GM20000 (cell line): ENCODE measurements at places on chromosomes 4 and X.

DNA sequence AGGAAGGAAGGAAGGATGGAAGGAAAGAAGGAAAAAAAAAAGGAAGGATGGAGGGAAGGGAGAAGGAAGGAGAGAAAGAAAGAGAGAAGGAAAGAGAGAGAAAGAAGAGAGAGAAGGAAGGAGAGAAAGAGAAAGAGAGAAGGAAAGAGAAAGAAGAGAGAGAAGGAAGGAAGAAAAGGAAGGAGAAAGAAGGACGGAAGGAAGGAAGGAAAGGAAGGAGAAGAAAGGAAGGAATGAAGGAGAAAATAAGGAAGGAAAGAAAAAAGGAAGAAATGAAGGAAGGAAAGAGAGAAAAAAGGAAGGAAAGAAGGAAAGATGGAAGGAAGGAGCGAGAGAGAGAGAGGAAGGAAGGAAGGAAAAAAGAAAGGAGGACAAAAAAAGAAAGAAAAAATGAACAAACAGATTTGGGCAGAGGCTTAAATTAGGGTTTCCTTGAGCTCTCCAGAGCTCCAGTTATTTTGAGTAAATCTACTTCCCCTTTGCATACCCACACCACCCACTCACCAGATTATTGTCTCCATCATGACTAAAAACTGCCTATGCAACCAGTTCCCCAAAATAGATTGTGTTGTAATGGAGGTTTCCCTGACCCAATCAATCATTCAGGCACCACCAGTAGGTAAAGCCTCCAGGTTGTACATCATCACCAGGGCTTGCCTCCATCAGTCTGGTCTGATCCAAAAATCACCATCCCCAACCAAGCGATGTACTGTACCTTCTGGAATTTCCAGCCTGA lies 1722.9 kb upstream of the PCDH10 start:
- peak; percentile 15 for DNase-seq

DNA sequence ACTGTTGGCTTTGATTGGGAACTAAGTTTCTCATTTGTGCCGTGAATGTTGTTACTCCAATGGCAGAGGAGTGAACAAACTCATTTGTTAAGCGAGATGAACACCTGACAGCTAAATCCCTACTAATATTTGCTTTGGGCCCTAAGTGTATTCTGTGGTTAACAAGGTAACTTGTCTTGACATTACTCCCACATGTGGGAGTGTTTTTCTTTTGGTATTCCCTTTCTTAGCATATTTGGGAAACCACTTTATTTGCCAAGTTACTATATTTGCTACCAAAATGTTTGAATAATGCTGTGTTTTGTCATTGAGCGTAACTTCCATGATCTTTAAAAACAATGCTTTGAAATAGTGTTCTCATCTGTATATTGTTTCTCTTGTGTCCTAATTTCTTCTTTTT lies 82.5 kb downstream of the ARHGAP10 start:
- DNase-seq: no peak

DNA sequence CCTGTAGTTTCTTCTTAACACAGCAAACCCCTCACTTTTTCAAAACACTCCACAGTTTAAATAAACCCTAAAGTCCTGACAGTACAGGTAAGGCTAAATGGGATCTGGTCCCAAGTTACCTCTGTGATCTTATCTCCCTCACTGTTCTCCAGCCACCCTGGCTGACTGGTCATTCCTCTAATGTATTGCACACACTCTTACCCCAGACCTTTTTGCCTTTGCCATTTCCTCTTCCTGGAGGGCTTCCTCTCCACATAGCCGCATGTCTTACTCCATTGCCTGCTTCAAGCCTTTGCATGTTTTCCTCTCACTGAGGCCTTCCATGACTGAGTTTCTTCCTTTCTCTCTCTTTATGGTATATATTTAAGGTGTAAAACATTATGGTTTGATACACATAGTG lies 19.5 kb upstream of the ANXA3 start:
- DNase-seq: no peak

GRCh38 chr4:89799071-89799470 lies 37.9 kb downstream of the SNCA start:
- no peak for DNase-seq

- no peak for DNase-seq
These were observed 45.0 kb downstream of the PIR start for GRCh38 chrX:15448010-15448639.

DNA sequence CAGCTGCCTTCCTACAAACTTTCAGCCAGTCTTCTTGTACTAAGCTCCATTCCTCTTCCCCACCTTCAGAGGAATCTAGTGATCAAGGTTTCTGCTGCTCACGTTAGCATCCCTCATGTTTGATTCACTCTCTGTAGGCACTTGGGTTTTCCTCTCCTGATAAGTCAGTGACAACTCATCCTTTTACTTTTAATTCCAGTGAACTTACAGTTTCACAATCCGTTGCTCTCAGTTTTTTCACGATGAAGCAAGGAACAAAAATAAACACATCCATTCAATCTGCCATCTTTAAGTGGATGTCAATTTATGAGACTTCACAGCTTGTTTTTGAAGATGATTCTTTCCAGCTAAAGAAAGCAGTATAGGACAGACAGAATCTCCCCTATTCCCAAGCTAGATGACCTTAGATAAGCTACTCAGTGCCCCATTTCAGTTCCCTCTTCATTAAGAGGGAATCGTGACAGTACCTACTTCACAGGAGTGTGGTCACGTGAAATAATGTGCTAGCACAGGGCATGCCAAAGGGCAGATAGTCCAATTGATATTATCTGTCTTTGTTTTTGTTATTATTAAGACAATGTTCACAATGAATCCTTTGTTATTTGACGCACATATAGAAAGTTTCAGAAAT lies 234.3 kb downstream of the PALLD start:
- no peak for DNase-seq

GRCh38 chr4:78018271-78019049 lies 38.7 kb upstream of the FRAS1 start:
- DNase-seq: no peak

DNA sequence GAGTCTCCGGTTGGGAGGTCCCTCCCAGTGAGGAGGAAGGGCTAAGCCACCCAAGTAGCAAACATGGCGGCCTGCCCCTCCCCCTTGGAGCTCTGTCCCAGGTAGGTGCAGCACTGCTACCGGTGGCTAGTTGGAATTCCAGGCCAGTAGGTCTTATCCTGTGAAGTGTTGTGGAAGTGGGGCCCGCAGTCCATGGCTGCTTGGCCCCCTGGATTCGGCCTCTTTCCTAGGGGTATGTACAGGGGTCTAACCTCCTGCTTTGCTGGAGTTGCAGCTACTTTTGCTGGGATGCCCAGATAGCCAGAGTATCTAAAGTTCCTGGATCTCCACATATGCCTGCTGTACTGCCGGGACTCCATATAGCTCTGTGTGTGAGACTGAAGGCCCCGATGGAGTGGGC lies 9.9 kb upstream of the TMSB15C start:
- DNase-seq: no peak

DNA sequence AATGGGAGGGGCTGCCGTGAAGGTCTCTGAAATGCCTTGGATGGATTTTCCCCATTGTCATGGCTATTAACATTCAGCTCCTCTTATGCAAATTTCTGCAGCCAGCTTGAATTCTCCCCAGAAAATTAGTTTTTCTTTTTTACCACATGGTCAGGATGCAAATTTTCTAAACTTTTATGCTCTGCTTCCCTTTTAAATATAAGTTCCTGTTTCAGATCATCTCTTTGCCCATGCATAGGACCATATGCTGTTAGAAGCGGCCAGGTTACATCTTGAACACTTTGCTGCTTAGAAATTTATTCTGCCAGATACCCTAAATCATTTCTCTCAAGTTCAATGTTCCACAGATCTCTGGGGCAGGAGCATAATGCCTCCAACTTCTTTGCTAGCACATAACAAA lies 13.8 kb upstream of the CLDN34 start:
- DNase-seq: no peak

GRCh38 chr4:94889523-94889922 lies 131.8 kb downstream of the BMPR1B start:
- DNase-seq: no peak

DNA sequence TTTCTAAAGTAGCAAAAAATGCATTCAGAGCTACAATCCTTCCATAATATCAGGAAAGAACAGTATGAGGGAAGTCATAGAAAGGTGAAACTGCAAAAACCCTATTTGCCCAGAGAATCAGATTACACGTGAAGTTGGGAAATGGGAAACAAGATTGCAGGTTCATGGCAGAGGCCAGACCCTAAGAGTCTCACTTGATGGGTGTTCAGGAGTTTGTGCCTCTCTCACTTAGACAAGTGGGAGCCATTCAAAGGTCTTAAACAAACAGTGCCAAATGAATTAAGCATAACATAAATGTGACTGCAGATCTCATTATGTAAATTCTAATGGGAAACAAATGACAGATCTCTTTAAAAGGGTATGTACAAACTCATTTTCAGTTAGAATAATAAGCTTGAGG lies 91.6 kb downstream of the ARAP2 start:
- no peak for DNase-seq

DNA sequence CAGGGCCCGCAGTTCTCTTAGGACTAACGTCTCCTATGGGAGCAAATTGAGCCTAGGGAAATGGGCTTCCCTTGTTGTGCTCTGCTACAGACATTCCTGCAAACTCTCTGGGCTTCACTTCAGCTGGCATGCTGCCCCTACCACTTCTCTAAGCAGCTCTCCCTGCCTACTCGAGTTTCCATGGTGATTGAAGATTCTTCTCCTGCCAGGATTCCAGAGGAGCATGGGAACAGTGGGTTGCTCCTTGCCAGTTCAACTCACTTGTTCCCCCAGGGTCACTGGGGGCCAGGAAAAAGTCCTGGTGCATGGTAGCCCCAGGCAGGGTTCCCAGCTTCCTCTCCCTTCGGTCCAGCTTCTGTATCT lies 21.1 kb upstream of the WDR17 start:
- no peak for DNase-seq

DNA sequence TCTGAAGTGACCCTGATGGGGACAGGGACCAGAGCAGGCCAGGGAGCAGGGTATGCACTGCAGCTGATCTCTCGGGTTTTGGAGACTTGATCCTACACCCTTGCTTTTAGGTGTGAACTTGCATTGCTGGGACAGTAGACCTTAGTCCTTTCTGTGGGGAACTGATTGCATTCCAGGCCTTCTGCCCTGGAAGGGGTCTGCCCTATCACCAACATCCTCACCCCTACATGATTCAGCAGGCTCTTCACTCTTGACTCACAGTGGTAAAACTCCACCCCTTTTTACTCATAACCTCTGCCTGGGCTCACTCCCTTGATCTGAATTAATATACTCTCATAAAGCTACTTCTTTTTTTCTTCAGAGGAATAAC lies 6.6 kb upstream of the DDX60L start:
- no peak for DNase-seq

GRCh38 chrX:17654116-17654515 lies 83.2 kb upstream of the SCML1 start:
- no peak for DNase-seq

DNA sequence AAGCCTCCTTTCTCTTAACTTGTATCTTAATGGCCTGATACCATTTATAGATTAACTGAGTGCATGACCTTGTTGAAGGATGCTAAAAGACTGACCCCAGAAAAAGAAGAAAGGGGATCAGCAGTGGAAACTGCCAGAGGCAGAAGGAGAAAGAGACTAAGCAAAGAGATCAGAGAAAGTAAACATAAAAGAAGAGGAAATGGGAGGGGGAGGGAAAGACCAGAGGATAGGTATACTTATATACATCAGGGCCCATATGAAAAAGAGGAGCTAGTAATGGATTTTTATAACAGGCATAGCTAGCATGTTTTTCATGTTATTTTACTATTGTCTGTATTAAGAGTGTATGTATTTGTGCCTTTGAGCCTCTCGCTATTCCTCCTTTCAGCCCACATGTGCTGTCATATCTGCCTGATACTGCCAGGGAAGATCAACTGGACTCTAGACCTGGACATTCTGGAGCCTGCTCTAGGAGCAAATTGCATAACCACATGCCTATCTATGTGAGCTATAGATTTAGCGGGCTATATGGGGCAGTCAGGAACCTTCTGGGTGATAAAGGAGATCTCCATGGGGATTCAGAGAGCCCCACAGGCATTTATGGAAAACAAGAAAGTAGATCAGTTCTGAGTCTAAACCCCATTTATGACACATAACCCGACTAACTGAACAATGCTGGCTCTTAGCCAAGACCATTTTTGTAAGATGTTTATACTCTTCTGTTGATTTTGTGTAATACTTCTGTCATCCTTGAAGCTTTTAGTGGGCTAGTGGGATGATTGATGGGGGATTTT lies 13.4 kb upstream of the SNX12 start:
- DNase-seq: no peak

GRCh38 chrX:134603806-134604700 lies 54.2 kb downstream of the PLAC1 start:
- DNase-seq: no peak

- no peak for DNase-seq
These were observed 194.0 kb upstream of the MAB21L2 start for GRCh38 chr4:150387981-150388380.

GRCh38 chrX:132119821-132120515 lies 7.9 kb downstream of the FRMD7 start:
- no peak for DNase-seq

DNA sequence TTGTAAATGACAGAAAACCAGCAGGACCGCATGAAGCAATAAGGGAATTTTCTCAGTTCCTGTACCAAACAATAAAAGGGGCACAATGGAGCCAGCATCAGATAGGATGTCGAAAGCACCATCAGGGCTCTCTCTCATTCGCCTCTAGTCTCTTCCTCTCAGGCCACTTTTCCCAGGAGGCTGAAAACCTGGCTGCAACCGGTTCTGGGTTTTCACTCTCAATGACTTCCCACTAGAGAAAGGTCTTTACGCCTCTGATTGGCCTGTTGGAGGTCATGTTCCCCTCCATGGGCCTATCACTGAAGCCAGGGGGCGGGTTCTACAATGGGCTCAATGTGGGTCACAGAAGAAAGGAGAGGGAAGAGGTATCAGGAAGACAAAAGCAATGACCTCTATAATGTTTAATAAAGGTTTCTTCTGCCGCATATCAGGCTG lies 29.3 kb downstream of the ZNF827 start:
- DNase-seq: no peak

DNA sequence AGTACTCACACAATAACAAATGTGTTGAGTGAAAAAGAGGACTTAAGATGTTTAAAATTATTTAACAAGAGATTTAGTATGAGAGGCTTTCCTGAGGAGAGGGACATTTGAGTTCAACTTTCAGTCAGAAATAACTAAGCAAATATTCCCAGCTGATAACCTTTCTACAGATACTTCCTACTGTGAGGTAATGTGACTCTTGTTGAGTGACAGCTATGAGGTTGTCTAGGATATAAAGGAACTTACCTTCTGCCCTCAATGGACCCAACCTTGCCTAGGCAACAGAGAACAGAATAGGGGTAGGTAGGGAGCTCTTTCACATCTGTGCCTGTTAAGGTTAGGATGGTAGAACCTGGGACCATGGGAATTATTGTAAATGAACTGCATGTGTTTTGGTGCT lies 54.7 kb downstream of the GLUD2 start:
- DNase-seq: no peak

- no peak for DNase-seq
These were observed 111.1 kb downstream of the SLC4A4 start for GRCh38 chr4:71449878-71450277.

DNA sequence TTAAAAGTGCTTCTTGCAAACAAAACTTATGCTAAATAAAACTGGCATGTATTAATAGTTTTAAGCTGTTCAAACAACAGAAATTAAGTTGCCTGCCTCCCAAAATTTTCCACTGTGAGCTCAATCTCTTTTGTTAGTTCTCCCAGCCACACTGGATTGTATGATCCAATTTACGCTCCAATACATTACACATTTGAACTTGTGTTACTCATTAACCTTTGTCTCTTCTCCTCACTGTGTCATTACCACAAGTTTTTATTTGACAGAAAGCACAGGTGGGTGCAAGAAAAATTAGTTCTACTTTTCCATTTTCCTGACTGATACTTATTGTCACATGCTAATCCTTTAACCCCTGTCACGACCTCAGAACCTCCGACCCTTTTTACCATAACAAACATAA lies 55.5 kb downstream of the SHISA3 start:
- no peak for DNase-seq
